ENCODE measurements at places on chromosomes 3 and 15.

DNA sequence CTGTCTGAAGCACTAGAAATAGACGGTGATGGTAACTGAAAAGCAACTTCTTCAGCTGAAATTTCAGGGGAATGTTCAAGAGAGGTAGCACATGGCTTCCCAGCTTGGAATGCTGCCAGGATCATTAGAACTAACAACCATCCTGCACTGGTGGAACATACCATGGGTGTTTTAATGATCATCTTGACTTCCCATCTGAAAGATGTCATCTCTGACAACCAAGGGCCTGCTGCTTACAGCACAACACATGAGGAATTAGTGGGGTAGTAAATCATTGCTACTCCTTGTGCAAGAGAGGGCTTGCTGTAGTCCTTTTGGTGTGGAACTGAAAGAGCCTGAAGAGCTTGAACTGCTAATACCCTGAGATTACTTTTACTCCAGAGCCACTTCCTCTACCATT is 853.7 kb downstream of the MCTP2 start:
- no peak for DNase-seq

GRCh38 chr3:44584646-44585501 is at the start of gene ZNF660:
Gene ZNF660, plus strand, starts transcription at chr3:44584964. Its CDS starts 9,230 bp downstream, at chr3:44594194.
- DNase-seq: no peak

DNA sequence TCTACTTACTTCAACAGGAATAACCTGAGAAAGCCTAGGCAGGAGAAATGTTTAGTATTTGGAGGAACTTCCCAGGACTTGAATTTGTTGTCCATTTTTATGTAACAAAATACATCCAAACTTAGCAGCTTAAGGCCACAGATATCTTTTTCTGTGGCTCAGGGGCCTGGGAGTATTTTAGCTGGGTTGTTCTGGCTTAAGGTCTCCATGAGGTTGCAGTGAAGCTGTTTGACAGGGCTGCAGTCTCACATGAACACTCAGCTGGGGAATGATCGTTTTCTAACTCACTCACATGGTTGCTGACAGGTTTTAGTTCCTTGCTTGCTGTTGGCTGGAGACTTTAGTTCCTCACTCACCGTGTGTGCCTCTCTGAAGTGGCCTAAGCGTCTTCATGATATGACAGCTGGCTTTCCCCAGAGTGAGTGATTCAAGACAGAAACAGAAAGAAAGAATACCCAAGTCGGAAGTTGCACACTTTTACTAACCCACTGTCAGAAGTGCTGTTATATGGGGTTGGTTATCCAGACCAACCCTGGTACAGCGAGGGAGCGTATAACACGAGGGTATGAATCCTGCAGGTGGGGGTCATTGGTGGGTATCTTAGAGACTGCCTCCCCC is 229.7 kb upstream of the TBL1XR1 start:
- DNase-seq: no peak

- DNase-seq: no peak
Measured at GRCh38 chr3:36649125-36649524, 115.2 kb downstream of the DCLK3 start.

GRCh38 chr15:48084759-48085590 is 35.8 kb upstream of the SLC24A5 start:
- DNase-seq: no peak

DNA sequence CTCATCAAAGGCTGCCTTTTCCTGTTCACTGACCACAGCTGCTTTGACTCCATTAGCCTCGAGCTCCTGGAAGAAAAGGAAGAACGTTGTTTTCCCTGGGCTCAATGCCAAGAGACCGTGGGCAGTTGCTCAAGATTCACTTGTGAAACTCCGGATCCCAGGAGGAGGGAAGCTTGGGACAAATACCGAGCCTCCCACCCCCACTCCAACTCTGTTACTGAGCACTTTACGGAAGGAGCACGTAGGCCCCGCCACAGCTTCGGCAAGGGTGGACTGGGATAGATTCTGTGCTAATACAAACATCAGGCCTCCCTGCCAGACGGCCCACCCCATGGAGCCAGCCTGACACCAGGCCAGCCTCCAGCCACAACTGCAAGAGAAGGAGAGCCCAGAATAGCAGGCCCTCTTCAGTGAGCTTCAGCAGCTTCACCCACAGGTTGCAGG is 10.8 kb upstream of the FANCD2 start:
- DNase-seq: no peak

DNA sequence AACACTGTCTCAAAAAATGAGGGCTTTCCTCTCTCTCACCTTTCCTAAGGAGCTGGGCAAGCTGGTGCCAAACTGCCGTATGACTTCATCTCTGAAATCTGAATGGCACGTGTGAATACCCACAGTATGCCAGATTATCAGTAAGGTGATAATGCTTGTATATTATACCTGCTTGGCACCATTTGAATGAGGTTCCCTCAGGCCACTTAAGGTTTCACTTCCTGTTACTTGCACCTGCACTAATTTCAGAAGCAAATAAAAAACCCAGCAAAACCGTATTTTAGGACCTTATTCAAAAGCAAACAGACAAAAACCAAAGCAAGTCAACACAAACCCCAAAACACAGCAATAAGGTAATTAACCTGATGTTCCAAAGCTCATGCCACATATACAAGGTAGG is 19.7 kb downstream of the FOXP1 start:
- no peak for DNase-seq

DNA sequence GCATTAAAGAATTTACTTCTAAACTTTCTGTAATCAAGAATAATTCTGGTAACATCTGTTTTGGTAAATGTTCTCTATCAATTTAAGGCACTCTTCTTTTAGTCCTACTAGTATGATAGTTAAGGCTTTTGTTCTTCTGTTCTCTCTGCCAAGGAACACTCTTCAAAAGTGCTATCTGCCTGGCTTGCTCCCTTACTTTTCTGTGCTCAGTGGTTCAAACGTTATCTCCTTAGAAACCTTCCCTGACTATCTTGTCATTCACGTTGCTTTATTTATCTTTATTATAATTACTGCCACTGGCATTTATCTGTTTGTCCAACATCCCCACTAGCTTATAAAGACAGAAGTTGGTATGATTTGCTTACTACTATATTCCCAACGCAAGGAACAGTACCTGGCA is 59.2 kb downstream of the RFX7 start:
- no peak for DNase-seq

Measured in stimulated activated CD8-positive, alpha-beta memory T cell treated with anti-CD3 and anti-CD28 coated beads, Interleukin-7, amount 100 ng/mL, for 1 hour (primary cell).